WTC11 (cell line): ENCODE measurements at places on chromosomes 16 and 17. TPM values are rescaled to one million over a fixed set of nuclear protein-coding genes. Genes with fewer than 3 reads are reported as not detected.

GRCh38 chr16:85452364-85453193 is 160.5 kb upstream of the GSE1 start:
- H3K36me3 ChIP-seq, result no peaks in the 10 kb centered on the region
- H3K27me3 ChIP-seq, result peaks cover 12% of the 10 kb centered on the region
- no peak overlapping the region for H3K27ac ChIP-seq
- no peak for DNase-seq

DNA sequence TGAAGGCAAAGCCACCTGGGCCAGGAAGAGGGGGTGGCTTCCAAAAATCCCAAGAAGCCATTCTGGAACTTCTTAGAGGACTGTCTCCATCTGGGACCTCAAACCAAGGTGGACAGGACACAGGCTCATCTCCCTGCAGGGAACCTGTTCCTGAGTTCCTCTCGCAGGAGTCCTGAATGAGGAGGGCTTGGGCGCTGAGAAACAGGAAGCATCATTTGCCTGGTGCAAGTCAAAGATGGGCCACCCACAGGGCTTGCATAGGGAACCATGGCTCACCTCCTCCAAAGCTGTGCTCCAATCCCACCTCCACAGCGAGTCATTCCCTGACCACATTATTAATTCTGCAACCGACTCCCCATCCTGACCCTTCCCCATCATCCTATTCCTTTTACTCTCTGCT is 55.0 kb upstream of the RPL38 start:
- peaks cover 6% of the 10 kb centered on the region for H3K36me3 ChIP-seq
- no peak for DNase-seq
- peaks cover 22% of the 10 kb centered on the region for H3K4me1 ChIP-seq
- no peak overlapping the region for H3K4me3 ChIP-seq

The KRT36 gene
- total RNA-seq, result not detected in 3 replicates

DNA sequence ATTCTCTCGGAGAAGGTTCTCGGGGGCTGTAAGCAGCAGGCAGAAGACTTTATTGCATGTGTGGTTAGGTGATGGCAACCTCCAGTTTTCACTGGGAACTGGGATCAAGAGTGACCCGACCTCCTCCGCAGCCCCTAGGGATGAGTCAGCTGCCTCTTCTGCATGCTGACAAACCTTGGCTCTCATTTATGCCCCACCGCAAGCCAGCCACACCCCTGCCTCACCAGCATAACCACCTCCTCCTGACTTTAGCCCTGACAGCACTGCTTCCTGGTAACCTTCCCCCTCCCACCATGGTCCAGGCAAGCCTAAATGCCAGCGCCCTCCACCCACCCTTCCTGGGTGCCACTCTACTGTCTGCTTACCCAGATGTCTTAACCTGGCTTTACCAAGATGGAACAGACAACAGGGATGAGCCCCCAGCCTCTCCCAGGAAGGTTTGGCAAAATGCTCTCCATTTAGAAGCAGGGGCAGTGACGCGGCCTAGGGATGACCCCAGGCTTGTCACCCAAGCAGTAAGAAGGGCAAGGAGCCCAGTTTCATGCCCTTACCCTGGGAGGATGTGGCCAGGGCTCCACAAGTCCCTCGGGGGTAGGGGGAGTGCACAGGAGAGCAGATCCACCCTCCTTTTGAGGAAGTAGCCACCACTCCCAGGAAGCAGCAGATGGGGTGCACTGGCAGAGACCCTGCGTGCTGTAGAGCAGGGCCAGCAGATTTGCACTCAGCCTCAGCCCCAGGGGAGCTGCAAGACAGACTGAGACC is 73.5 kb downstream of the GOSR1 start:
- no peak overlapping the region for H3K27ac ChIP-seq
- no peak overlapping the region for H3K4me3 ChIP-seq
- no peaks in the 10 kb centered on the region for H3K36me3 ChIP-seq
- H3K27me3 ChIP-seq, result no peaks in the 10 kb centered on the region
- no peak for DNase-seq

- H3K4me1 ChIP-seq, result 0 out of 2 replicates have a peak, but pooled peaks cover 3% of the 10 kb centered on the region
- H3K4me3 ChIP-seq, result no peak overlapping the region
- H3K27me3 ChIP-seq, result peaks cover 7% of the 10 kb centered on the region; the same call in 1 of the 2 replicates
- no peak for DNase-seq
Observed at GRCh38 chr16:58485184-58485887, 14.6 kb upstream of the NDRG4 start.

The BIRC5 gene
- 115 to 117 TPM (median 117 TPM) in 3 replicates for total RNA-seq

- no peak overlapping the region for H3K4me3 ChIP-seq
- 0 out of 2 replicates have a peak overlapping the region, but pooled peaks have one; percentile 36 for H3K27ac ChIP-seq
- peaks cover 3% of the 10 kb centered on the region; the same call in 1 of the 2 replicates for H3K27me3 ChIP-seq
- H3K4me1 ChIP-seq, result peaks cover 18% of the 10 kb centered on the region
- DNase-seq, result peak; percentile 23
Observed at GRCh38 chr16:31265329-31266245, 5.8 kb downstream of the ITGAM start.

The PPL gene
- 28.5 to 29.6 TPM (median 28.7 TPM) in 3 replicates for total RNA-seq

- H3K4me3 ChIP-seq, result no peak overlapping the region
- DNase-seq, result no peak
Observed at GRCh38 chr17:63035271-63035670, 69.2 kb downstream of the TANC2 start.

DNA sequence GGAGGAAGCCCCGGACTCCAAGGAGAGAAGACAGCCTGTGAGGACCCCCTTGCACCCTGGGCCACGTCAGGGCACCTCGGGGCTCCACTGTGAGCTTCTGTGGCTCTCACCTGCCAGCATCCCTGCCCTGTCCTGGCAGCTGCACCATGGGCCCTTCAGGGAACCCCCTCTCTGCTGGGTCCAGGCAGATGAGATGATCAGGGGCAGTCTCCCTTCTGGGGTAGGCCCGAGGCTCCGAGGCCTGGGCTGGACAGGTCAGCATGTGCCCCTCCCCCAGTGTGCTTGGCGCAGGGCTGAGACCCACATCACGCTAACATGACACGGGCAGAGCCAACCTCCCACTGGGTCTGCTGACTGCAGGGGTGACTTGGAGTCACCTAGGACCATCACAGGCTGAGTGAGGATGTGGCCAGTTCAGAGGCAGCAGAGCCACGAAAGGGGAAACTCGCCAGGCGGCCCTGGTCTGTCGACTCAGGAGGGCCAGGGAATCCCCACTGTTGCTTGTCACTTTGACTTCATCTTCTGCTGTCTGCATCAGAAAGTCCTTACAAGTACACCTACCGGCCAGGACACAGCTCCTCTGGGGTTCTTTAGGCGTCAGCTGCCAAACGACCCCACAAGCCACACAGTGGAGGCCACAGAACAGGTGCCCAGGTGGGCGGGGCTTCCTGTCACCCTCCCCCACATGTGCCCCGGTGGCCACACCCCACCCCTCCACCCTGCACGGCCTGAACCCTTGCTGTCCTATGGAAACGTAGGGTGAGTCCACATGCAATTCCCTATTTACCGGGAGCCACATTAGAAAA is 2.2 kb downstream of the GALNS start:
- H3K36me3 ChIP-seq, result peaks cover 27% of the 10 kb centered on the region
- no peak overlapping the region for H3K27ac ChIP-seq
- no peaks in the 10 kb centered on the region for H3K27me3 ChIP-seq
- no peak for DNase-seq
- peak overlapping the region; percentile 64 for H3K4me3 ChIP-seq

- H3K4me1 ChIP-seq, result peaks cover 4% of the 10 kb centered on the region; the same call in 1 of the 2 replicates
- no peak overlapping the region; the same call in 1 of the 2 replicates for H3K4me3 ChIP-seq
- H3K27me3 ChIP-seq, result peaks cover 11% of the 10 kb centered on the region; the same call in 1 of the 2 replicates
- H3K27ac ChIP-seq, result no peak overlapping the region
- DNase-seq, result no peak
- H3K36me3 ChIP-seq, result no peaks in the 10 kb centered on the region
Observed at GRCh38 chr17:19742495-19742894, 5.6 kb downstream of the ALDH3A1 start.

The MYH8 gene
- not detected in 3 replicates for total RNA-seq

The VPS9D1 gene
- total RNA-seq, result 3.8 to 5.6 TPM (median 4.2 TPM) in 3 replicates

The IGSF6 gene
- total RNA-seq, result 0.25 TPM in 1 of 3 replicates, not detected in the others

DNA sequence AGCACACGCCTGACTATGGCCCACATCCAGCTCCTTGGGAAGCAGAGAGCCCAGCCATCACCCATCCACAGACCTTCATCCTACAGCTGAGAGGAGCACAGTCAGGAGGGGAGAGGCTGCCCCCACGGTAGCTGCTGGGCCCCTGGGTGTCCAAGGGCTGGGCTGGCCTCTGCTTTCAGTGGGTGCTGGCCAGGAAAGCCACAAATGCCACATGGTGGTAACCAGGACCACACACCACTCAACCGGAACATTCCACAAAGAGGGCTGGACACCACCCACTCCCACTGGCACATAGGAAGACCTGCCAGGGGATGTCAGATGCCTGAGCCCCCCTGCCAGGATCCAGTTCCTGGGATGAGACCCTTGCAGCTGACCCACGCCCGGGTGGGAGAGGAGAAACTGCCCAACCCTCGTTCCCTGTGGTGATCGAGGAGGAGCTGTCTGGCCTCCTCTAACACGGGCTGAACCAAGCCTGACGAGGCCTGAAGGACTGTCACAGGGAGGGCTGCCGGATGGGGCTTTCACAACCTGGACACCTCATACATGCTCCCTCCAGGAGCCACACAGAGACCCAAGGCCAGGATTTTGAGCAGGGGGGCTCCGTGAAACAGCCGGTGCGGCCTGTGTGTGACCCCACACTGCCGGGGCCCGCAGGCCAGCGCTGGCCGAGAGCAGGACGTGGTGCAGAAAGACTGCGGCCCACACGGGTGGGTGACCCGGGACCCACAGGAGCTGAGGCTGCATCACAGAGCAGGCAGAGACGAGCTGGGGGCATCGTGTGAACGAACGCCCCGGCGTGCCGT is 30.7 kb downstream of the PIEZO1 start:
- peaks cover 15% of the 10 kb centered on the region for H3K4me1 ChIP-seq
- no peaks in the 10 kb centered on the region for H3K36me3 ChIP-seq
- H3K27me3 ChIP-seq, result no peaks in the 10 kb centered on the region
- H3K4me3 ChIP-seq, result no peak overlapping the region
- H3K27ac ChIP-seq, result no peak overlapping the region

- no peaks in the 10 kb centered on the region for H3K36me3 ChIP-seq
- no peak overlapping the region for H3K27ac ChIP-seq
- peaks cover 27% of the 10 kb centered on the region for H3K4me1 ChIP-seq
- DNase-seq, result no peak
- H3K4me3 ChIP-seq, result no peak overlapping the region
- peaks cover 46% of the 10 kb centered on the region for H3K27me3 ChIP-seq
Observed at GRCh38 chr17:48510761-48511604, 19.8 kb downstream of the HOXB1 start.
